ENCODE measurements at places on chromosomes 2 and 18.

- no peak for DNase-seq
Measured at GRCh38 chr2:29332540-29332939, 217.3 kb downstream of the CLIP4 start.

- DNase-seq: no peak
Measured at GRCh38 chr2:33230842-33231241, 245.6 kb upstream of the RASGRP3 start.

DNA sequence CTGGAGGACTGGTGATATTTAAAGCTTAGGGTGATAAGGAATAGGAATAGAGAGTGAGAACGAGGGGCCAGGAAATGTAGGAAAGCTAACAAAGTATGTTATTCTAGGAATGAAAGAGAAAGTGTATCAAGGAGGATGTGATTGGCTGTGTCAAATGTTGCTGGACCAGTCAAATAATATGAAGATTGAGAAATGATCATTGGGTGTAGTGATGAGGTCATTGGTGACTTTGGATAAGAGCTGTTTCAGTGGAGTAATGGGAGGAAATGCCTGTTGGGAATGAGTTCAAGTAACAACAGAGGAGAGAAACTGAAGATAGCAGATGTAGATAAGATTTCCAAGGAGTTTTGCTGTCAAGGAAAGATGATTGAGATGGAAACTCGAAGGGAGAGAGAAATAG lies 74.4 kb downstream of the UBE2E3 start:
- DNase-seq: no peak

- no peak for DNase-seq
Measured at GRCh38 chr2:42839809-42840501, 47.6 kb upstream of the HAAO start.
